ENCODE measurements at places on chromosomes 11 and 22.

- no peak for DNase-seq
Observed at GRCh38 chr11:102313238-102313940, 3.9 kb upstream of the BIRC3 start.

DNA sequence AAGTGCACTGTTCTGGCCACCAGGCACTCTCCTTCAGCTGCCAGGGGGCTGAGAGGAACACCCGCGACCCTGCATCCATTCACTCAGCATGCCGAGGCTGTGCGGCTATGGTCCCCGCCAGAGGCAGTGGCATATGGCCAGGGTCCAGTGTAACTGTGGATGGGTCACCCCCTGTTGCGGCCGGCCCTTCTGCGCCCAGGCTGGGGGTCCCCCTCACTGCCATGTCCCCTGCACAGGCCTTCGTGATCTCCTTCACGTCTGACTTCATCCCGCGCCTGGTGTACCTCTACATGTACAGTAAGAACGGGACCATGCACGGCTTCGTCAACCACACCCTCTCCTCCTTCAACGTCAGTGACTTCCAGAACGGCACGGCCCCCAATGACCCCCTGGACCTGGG, 20.8 kb upstream of the FADD start:
- DNase-seq, result no peak

GRCh38 chr11:129457321-129457720, 81.7 kb downstream of the BARX2 start:
- DNase-seq, result no peak

- DNase-seq, result no peak
Observed at GRCh38 chr11:125053167-125053566, 9.9 kb upstream of the SLC37A2 start.

DNA sequence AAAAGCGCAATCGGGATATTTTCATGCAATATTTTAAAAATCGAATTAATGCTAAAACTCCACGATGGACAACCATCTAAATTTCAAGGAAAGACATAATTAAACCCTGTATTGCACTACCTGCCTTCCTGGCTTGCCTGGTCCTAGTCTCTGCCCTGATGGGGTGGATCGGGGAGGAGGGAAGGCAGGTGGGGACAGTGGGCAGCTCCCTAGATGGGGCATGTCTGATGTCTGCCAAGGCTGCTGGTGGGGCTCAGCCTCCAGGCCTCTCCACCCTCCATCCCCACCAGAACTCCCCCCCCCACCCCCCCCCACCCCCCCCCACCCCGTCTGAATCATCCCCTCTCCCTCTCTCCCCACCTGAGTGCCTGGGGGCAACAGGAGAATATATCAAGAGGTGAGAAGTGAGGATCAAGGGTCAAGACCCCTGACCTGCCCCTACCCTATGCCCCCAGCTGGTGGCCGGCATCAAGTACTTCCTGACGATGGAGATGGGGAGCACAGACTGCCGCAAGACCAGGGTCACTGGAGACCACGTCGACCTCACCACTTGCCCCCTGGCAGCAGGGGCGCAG, 650 bp downstream of the CST6 start:
- DNase-seq, result no peak

DNA sequence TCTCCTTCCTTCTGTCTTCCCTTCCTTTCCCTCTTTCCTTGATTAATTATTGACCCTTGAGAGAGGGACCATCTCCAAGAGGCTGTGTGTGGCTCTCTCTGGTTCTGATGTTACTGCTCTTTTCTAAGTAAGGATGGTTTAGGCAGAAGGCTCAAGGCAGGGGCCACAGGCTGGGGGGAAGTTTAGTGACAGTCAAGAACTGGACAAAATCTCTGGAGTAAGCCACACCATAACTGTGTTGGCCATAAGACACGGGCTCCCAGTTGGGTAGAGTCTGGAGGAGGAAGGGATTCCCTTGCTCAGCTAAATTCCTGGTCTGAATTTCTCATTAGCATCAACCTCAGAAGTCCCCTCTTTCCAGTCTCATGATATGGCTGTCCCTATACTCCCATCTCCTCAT, 74.7 kb downstream of the BUD13 start:
- no peak for DNase-seq

DNA sequence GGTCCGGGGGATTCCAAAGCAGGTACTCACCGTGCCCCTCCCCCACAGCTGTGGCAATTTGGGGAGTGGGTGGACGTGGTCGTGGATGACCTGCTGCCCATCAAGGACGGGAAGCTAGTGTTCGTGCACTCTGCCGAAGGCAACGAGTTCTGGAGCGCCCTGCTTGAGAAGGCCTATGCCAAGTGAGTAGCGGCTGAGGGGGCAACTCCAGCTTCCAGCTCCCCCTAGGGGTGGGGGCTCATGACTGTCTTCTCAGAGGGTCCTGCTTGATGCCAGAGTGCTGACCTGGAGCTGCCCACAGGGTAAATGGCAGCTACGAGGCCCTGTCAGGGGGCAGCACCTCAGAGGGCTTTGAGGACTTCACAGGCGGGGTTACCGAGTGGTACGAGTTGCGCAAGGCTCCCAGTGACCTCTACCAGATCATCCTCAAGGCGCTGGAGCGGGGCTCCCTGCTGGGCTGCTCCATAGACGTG, 4.2 kb downstream of the CAPN1 start:
- DNase-seq, result no peak

DNA sequence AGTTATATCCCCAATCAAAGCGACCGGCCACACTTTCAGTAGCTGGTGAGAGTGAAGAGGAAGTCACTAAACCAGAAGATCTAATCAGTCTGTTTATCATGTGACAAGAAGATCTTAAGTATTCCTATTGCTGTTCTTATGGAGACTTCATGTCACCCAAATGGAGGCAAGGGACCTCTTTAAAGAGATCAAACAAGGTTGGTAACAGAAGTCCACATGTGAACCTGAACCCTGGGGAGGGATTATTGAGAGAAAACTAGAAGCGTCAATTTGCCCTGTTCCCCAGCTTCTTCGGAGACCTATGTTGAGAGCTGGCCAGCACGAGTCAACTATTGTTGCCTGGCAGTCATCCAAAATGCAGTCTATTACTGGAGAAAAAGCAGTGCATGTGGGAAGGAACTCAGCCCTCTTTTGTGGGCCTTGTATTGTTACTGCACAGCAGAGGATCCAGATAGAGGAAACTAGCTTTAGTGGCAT, 76.9 kb upstream of the CTSC start:
- no peak for DNase-seq

DNA sequence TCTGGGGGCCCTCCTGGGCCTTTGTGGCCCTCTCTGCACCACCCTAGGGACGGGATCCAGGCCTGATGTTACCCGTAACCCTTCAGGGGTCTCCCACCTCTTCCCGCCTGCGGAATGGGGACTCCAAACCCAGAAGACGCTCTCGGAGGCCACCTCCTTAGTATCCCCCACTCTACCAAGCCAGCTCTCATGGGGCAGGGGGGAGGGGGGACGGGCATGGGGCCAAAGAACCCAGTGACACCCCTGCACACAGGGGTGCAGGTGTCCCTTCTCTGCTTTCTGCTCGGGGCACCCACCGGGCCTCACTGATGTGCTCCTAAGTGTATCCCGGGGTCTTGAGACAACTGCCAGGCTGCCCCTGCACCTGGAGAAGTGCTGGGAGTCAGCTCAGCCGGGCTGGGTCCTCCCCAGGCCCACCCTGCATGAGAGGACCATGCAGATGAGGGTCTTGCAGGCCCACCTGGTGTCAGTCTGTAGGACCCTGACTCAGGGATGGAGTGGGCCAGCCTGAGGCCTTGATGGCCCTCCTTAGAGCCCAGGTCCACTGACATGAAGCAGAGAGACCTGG, 176.9 kb downstream of the IGLL1 start:
- DNase-seq, result no peak

GRCh38 chr22:44186737-44187136, 6.0 kb downstream of the PARVG start:
- DNase-seq, result peak; percentile 1

GRCh38 chr11:444396-445144, 2.8 kb upstream of the ANO9 start:
- no peak for DNase-seq

DNA sequence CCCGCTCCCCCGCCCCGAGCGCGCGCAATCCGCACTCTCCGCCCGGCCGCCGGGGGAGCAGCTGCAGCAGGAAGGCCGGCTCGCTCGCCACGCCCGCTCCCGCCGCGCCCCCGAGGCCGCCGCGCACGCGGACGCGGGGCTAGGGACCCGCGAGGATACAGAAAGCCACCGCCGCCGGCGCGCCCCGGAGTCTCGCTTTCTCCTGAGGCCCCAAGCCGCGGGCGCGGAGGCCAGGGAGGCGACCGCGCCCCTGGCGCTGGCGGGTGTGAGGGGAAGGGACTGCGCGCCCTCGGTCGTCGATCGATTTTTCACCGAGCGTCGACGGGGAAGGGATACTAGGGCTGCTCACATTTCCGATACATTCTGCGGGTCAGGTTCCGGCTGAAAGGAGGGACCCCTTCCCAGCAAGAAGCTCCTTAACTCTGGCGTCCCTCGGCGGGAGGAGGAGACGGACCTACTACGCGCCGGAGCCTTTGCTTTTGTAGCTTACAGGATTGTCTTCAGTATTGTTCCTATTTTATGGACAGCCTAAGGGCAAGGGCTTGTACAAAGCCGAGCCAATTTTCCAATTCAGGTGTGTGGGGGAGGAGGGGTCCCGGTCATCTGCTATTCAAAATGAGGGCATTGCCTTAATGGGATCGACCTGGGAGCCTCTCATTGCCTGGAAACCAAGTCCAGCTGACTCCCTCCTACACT, 416 bp upstream of the GAB2 start:
- DNase-seq, result peak; percentile 78

Measured in T-helper 17 cell (primary cell).